ENCODE measurements at places on chromosomes 16 and 17.
A peak's percentile ranks its signal among the peaks of the same experiment; 100 is the strongest.

DNA sequence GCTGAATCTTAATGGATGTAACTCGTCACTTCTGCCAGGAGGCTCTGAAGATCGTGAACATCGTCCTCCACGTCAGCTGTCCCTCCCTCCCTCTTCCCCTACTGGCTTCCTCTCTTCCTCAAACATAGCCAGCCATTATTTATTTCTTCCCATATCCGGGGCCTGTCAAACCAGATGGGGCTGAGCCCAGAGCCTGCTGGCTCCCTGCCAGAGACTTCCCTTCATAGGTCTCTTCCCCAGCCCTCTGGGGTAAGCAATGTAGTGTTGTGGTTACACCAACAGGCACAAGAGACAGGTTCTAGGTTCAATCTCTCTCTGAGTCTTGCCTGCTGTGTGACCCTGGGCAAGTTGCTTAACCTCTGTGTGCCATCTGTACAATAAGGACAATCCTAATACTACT is 40.1 kb upstream of the ZFP90 start:
- DNase-seq: no peak

DNA sequence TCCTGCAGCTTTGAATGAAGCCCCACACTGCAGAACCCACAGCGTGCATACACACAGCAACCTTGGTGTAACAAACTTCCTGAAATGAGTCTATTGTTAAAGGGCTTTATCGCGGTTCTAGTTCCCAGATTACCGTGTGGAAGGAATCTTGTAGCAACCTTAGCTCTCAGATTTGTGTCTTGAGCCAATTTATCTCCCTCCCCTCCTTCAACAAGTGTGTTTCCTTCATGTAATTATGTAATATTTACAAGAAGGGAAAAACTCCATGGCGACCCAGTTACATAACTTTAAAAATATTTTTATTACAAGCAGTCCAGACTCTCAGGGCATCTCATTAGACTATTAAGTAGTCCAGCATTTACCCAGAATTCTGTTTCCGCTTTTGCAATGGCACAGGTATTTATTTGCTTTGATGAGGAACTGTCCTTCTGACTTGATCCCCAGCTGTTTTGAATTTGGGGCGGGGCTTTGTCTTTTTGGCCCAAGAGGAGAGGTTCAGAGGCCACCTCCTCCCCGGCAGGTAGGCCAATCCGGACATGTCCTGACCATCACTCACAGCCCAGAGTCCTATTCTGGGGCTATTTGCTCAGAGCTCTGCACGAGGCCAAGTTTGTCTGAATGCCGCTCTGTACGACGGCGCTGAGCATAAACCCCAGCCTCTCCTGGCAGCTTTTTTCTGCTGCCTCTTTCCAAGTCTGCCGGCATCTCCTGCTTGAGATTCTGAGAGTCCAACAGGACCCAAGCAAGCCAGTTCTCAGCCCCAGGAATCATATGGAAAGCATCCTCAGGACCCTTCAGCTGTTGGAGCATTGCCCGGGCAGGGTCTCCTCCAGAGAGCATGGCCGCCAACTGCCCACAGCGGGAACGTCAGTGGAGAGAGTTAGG is 35.6 kb downstream of the CLEC16A start:
- peak; percentile 33 for DNase-seq

DNA sequence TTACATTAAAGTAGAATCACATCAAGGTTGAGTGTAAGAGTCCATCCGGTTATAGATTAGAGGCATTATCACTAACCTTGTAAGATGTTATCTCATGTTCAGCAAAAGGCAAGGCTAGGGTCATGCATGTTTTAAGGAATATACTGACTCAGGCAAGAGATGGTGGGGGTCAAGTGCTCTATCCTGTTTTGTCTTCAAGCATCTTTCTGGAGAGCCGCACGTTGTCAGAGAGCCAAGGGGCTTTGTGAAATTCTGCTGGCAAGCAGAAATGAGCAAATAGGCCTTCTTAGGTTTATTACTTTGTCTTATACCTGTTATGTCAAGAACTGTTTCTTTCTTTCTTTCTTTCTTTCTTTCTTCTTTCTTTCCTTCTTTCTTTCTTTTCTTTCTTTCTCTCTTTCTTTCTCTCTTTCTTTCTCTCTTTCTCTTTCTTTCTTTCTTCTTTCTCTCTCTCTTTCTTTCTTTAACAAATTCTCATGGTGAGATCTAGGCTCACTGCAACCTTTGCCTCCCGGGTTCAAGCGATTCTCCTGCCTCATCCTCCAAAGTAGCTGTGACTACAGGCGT is 47.3 kb upstream of the IL34 start:
- no peak for DNase-seq

DNA sequence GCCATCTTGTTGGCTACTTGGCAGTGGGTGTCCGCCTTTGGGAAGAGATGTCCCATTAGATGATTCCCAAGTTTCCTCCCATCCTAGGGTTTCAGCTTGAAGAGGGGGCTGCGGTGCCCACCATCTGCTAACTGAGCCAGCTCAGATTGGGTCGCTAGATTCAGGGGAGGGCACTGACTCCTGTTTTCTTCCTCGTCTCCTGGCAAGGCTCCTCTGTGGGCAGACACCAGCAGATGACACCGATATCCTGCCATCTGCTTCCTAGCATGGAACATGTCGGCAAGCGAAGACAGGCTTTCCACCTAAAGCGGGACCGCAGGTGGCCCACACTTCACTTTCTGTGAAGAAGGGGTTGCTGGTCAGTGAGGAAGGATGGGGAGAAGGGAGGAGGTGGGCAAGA is 27.3 kb downstream of the C17orf75 start:
- no peak for DNase-seq

DNA sequence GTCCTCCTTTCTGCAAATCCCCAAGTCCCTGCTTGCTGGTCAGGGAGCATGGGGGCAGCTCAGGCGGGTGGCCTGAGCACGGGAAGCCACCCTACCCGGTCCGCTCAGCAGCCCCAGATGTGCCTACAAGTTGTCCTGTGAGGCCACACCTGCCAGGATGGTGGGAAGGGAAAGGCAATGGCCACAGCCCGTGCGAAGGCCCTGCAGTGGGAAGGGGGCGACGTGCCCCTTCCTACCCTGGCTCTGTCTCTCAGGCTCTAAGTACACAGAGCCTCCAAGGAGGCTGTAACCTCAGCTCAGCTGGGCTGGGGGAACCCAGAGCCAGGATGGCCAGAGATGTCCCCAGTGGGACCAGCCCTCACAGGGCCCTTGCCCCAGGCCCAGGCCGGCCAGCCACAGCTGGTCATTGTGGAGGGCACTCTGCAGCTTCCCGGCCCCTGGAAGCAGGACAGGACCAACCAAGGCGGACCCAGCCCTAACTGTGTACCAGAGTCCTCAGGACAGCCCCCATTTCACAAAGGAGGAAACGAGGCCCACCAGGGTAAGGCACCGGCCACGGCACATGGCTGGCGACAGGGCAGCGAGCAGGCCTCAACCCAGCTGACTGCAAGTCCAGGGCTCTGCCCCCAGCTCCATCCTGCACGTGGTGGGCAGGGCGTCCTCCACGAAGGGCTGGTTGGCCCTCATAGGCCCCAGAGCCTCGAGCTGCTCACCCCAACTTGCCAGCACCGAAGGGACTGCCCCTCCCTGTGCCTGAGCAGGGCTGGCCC is 82.3 kb downstream of the RTN4RL1 start:
- no peak for DNase-seq

- DNase-seq: no peak
Observed at GRCh38 chr17:55829995-55830612, 79.3 kb downstream of the PCTP start.

GRCh38 chr17:18261146-18261515 is 669 bp downstream of the MIEF2 start:
- peak; percentile 29 for DNase-seq

DNA sequence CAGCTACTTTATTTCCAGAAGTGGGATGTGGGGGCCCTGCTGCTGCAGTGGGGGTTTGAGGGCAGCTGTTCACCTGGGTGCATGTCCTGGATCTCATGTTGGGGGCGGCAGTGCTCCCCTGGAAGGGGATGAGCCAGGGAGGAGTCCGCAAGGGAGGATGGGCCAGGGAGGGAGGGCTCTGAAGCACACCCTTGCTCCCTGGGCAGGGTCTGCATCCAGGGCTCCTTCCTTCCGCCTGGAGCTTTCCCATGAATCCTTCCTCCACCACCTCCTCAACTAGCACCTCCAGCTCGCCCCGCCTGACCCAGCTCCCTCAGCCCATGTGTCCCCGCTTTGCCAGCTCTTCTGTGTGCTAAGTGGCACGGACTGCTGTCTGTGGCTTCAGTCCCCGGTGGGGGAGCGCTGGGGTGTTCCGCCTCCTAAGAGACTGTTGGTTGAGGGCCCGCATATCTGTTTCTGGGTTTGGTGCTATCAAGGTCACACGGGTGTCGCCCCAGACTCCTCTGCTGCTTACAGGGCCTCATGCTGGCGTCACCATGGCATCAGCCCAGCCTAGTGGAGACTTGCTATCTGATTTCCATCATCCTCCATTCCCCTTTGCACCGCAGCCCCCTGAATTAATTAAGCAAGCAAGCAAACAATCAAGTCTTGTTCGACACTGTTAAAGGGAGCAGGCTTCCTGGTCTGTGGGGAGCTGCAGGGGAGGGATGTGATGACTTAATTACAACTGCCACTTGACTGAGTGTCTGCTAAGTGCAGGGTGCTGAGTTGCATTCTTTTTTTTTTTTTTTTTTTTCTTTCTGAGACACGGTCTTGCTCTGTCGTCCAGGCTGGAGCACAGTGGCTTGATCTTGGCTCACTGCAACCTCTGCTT is 71.8 kb downstream of the PRKCA start:
- no peak for DNase-seq

DNA sequence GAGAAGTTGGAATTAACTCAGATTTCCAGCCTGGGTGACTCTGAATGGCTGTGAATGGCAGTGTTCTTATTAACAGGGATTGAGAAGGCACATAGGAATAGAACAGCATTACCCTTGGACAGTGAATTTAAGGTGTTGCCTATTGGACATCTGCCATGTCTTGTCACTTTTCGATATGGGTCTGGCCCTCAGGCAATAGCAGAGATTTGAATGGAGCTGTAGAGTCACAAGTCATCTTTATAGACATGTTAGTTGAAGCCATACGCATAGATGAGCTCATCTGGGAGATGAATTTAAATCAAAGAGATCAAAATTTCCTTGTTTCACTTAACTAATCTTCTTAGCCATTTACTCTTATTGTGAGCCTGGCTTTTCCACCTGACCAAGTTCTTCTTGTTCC is 14.9 kb upstream of the DHRS11 start:
- DNase-seq: no peak

GRCh38 chr17:78966123-78966813 is 13.5 kb downstream of the LGALS3BP start:
- no peak for DNase-seq

GRCh38 chr16:3717235-3718018 is at the start of gene TRAP1:
Gene TRAP1 (minus strand): TSS chr16:3717524. CDS start chr16:3717508, 16 bp downstream.
- DNase-seq: peak; percentile 78

DNA sequence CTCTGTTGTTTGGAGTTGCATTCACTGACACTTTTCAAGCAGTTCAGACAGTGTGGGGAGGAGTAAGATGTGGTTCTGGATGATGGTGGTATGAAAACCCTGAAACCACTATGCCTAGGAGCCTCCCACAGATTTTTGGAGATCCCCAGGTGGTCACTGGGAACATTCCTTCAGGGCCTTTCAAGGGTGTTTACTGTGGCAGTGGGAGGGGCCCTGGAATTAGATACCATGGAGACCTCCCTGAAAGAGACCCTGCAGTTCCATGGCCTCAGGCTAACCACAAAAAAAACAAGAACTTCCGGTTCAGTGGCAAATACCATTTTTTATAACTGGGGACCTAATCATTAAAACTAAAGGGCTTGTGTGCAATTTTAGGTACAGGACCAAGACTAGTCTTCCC is 79.9 kb downstream of the TMEM100 start:
- peak; percentile 14 for DNase-seq

DNA sequence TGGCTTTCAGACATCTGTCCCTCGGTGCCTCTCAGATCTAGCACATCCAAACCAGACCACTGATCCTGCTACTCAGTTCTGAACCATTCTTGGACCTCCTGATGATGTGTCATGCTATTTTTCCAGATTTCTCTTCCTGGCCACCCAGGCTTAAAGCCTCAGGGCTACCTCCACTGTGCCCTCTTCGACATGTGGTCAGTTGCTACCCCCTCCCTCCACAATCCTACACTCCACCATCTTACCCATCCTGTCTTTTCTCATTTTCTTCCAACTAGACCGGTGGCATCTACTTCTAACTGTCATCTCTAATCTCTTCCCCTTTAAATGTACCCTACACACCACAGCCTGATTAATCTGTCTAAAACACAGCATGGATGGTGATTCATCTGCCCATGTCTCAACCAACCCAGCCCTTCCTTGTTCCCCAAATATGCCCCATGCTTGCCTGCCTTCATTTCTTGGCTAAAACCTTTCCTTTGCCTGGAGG is 478.6 kb downstream of the SLC39A11 start:
- DNase-seq: peak; percentile 67

- no peak for DNase-seq
Observed at GRCh38 chr16:19396555-19397011, 21.1 kb upstream of the TMC5 start.

- DNase-seq: no peak
Observed at GRCh38 chr17:82013772-82014321, 8.8 kb downstream of the CENPX start.

DNA sequence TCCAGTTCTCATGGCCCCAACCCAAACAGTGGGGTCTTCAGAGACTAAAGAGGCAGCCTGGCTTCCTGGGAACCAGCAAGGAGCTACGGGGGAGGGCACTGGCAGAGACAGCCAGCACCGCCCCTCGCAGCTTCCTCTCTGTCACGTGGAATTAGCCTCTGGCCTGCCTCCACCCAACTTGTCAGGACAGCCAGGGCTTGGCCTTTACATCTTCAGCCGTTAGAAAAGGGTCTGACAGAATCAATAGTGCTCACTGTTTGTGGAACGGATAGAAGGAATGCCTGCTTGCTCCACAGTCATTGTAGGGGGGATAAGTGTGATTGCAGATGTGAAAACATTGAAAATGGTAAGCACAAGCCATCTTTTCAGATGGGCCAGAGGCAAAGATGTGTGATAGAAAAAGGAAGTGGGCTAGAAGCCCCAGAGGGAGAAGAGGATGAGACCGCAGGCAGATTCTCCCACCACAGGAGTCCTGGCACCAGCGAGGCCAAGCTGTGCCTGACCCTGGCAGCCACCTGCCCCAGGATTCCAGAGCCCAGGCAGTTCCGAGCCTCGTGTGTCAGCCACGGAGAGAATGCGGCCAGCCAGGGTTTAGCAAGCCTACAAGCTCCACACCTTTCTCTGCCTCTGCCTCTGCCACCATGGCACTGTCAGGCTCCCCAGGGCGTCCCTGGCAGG is 18.6 kb downstream of the GRIN2C start:
- peak; percentile 18 for DNase-seq

GRCh38 chr16:3400779-3401688 is at the start of the genes ZNF174 and ZSCAN32:
Gene ZNF174 (plus strand): TSS chr16:3401215. CDS start chr16:3402005, 790 bp downstream.
Gene ZSCAN32 (minus strand): TSS chr16:3401004. CDS start chr16:3397557, 3,447 bp downstream.
- peak; percentile 99 for DNase-seq

- DNase-seq: no peak
Observed at GRCh38 chr17:7435676-7436555, 681 bp downstream of the TMEM102 start.

- no peak for DNase-seq
Observed at GRCh38 chr16:56872863-56873391, 7.9 kb downstream of the SLC12A3 start.
